MG63 (cell line): ENCODE measurements at places on chromosomes 4 and X.

DNA sequence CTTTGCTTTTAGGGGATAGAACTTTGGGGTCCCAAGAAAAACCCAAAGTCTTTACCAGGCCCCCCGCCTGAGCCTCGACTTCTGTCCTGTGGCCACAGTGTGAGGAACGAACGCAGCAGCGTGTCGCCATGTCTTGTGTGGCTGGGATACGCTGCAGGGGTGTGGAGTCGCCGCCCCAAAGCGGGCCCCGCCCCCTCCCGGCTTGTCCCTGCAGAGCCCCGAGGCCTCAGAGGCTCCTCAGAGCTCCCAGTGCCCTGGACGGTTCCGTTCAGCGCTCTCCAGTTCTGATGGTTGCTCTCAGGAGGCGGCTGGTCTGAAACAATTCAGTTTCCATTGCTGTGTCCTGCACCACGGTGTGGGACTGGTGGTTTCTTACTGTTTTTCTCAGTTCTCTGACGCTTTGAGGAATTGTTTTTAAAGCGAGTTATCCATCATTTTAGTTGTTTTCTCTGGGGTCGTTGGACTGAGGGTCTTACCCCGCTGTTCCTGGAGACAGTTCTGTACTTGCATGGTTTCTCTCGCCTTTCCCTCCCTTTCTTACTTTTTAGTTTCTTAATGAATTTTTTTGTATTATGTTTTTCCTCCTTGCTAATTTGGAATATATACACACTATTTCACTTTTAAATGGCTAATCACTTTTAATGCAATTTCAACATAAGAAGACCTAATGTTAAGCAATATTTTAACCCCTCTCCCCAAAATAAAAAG, 1.6 kb upstream of the IDUA start:
- no peak for DNase-seq

DNA sequence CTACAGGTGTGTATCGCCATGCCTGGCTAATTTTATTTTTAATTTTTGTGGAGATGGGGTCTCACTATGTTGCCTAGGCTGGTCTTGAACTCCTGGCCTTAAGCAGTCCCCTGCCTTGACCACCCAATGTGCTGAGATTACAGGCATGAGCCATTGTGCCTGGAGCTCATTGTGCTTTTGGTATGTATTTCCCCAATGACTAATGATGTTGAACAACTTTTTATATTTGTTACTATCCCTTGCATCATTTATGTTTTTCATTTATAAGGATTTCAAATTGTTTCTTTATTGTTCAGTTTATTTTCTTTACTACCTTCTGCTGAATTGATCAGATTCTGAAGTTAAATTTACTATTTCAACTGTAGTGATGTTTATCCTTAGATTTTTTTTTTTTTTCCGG, 199.7 kb downstream of the CEP135 start:
- no peak for DNase-seq

GRCh38 chr4:48930654-48931053, 24.1 kb upstream of the OCIAD2 start:
- no peak for DNase-seq

DNA sequence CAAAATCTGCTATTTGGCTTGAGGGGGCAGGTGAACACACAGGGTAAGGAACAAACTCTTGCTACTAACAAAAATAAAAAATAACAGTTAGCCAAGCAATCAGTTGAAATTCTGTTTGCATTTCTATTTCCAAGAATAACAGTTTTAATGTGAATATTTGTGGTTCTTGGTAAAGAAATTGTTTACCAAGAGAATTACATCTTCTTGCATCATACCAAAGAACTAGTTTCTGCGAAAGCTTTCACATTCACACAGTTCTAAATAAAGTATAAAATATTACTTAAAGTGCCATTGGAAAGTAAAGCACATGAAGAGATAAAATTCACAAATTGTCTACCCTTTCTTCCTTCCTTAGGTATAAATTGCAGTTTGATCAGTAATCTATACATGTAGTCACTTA, 54.4 kb downstream of the KLHL4 start:
- no peak for DNase-seq

- no peak for DNase-seq
Observed at GRCh38 chr4:176814770-176815169, 22.0 kb upstream of the VEGFC start.

DNA sequence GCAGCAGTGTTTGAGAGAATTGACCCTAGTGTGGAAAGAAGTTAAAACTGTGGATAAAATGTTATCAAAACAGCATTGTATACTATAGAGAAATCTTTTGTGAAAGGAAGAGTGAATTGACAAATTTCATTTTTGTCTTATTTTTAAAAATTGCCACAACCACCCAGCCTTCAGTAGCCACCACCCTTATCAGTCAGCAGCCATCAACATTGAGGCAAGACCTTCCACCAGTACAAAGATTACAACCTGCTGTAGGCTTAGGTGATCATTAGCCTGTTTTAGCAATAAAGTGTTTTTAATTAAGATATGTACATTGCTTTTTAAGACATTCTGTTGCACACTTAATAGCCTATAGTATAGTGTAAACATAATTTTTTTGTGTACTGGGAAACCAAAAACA, 91.1 kb downstream of the NFKB1 start:
- DNase-seq = no peak

DNA sequence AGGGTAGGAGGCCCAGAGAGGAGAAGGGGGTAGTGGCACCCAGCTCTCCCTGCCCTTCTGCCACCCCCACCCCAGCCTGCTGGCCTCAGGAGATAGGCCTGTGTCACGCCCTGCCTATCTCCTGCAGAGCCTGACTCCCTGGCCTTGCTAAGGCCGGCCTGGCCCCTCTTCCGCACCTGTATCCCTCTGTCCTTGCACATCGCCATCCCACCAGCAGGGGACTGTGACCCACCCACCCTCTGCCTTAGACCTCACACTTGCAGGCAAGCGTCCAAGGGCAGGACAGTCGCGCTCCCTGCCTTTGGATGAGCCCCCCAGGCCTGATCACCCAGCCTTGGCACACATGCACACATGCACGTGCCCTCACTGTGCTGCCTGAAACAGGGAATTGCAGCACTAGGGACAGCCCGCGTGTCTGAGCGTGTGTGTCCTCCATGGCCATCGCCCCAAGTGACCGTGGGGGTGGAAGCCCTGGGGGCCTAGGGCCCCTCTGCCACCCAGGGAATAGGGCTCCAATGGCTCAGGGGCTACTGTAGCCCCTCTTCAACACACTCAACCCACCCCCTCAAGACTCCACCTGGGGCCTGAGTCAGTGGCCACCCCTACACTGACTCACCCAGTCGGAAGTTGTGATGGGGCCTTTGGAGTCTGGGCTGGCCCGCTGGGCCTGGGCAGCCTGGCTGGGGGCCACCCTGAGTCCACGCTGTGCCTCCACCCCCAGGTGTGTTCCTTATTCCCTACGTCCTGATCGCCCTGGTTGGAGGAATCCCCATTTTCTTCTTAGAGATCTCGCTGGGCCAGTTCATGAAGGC, 2.1 kb downstream of the SLC6A8 start:
- DNase-seq = no peak

DNA sequence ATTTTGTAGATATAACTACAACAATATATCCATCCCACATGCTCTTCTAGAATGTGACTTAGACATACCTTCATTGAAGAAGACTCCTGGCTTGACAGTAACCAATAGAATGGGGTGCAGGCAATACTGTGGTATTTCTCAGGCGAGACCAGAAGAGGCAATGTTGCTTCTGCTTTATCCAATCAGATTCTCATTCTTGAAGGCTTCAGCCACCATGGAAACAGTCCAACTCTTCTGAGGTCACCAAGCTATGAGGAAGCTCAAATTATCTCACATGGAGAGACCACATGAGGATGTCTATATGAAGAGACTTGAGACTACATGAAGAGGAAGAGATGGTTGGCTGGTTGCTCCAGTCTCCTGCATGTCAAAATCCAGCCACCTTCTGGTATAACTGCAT, 469.9 kb downstream of the PCDH10 start:
- no peak for DNase-seq

DNA sequence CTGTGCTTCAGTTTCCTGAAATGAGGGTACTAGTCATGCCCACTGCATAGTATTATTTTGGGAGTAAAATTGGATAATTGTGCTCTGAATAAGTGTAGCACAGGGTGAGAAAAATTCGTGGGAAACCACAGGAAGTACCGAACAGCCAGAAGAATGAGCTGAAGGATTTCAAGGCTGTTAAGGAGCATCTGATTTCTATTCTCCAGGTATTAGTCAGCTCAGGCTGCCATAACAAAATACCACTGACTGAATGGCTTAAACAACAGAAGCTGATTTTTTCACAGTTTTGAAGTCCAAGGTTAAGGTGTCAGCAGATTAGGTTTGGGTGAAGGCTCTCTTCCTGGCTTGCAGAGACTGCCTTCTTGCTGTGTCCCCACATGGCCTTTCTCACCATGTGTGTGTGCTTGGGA, 41.9 kb downstream of the WWC2 start:
- DNase-seq = peak; percentile 12

DNA sequence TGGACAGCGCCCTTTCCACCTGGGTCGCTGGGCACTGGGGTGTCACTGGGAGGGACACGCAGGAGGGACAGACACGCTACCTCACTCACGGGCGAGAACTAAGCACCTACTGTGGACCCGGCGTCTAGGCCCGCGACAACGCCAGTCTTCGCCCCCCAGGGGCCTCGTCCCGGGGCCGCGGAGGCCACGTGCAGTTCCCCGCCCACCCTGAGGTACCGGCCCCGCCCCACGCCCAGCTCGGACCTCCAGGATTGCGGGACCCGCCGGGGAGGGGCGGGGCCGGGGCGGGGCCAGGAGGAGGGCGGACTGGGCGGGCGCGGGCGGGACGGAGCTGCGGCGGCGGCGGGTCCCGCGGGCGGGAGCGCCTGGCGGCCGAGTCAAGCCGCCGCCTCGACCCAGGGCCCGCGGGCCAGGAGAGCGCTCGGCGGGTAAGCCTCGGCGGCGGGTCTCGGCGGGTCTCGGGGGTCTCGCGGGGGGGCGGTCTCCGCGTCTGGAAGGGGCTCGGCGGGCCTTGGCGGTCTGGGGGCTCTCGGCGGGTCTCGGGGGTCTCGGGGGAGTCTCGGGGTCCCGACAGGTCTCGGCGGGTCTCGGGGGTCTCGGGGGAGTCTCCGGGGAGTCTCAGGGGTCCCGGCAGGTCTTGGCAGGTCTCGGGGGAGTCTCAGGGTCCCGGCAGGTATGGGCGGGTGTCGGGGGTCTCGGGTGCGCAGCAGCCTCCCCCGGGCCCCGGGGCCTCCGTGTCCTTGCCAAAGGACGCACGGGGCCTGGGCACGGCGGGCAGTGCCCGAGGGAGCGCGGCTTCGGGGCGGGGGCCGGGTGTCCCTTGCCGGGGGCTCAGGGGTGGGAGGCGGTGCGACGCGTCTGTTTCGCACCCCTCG, at the start of gene SH3BP2:
TSS of gene SH3BP2 (plus strand) at position 375 of the 875 bp plus-strand sequence. CDS start 27,533 bp downstream, outside the sequence.
- peak; percentile 82 for DNase-seq

DNA sequence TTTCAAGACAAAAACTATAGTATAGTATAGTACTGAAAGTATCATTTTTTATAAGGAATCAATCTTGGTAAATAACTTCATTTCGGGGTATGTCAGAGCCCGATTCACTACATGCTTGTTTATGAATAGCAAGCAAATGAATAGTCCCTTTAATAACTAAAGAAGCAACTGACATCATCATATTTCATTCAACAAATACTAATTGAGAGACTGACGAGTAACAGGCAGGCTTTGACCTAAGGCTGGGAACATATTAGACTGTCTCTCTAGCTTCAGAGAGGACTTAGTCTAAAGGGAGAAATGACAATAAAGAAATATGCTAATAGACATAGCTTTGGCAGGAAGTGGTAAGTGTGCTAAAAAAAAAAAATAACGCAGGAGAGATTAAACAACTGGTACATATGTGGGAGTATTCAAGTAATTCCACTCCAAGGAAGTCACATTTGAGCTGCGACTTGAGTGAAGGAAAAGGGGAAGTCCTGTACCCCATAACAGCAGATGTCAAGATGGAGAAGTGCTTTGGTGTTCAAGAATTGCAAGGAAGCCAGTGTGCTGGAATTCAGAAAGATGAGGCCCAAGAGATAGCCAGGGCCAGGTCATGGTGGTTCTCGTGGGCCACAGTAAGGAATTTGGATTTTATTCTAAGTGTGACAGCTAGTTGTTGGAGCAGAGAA, 284.9 kb downstream of the FBXO8 start:
- no peak for DNase-seq

GRCh38 chr4:38968668-38969067, 63.5 kb downstream of the TMEM156 start:
- no peak for DNase-seq

DNA sequence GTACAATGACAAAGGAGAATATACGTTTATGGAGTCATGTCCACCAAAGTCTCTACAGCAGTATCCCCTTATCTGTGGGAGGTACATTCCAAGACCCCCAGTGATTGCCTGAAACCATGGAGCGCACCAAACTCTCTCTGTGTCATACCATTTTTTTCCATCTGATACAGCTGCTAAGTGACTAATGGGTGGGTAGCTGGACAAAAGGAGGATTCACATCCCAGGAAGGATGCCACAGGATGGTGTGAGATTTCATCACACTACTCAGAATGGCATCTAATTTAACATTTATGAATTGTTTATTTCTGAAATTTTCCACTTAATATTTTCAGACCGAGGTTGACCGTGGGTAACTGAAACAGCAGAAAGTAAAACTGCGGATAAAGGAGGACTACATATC, 49.8 kb upstream of the AGA start:
- no peak for DNase-seq

DNA sequence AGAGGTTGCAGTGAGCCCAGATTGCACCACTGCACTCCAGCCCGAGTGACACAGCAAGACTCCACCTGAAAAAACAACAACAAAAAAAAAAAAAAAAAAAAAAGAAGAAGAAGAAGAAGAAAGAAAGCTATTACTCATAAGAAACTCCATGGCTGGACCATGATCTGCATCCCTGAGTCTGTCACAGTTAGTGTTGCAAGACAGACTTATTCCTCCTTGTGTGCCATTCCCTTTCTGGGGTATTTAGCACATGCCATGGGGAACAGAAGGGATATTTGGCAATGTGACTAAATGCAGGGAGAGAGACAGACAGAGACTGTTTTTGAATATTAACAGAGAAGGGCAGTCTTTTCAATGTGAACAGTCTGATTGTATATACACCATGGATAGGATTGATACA, 16.7 kb upstream of the PDS5A start:
- DNase-seq = no peak

DNA sequence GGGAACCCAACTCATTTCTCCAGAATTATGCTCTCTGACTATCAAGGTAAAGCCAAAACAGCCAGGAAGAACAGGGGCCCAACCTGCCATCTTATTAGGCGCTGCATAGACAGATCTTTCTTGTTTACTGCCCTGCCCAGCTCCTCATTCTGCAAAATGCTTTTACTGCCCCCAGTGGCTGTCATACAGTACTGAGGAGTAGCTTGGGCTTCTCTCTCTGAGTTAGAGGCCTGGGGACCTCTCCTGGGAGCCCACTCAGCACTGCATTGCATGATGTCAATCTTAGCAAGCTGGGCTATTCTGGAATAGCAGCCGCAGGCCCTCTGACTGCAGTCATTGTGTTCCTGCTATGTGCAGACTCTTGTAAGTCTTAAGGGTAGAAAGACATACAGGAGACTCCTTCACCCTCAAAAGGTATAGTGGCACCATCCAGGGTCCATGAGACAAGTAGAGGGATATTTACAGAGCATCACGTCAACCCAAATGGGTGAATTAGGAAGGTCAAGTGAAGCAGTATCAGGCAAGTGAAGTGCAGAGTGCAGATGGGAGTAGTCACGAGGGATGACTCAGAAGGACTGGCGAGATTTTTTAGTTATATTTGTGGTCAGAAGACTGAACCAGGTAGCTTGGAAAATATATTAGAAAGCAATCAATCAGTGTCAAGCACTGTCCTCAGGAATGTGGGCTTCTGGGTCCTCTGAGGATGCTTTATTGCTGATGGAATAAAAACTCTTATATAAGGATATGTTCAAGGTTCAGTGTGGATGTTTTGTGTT, 294.1 kb upstream of the SFRP2 start:
- DNase-seq = no peak
